Pulmonary artery endothelial cell (primary cell): ENCODE measurements at places on chromosomes 4 and X. TPM values are rescaled to one million over a fixed set of nuclear protein-coding genes. Genes with fewer than 3 reads are reported as not detected.

Gene SPACA5
- not detected in 2 replicates for total RNA-seq

Gene KIF4A
- 13.9 and 26.9 TPM in 2 replicates for total RNA-seq

Gene POF1B
- 0.40 and 0.92 TPM in 2 replicates for total RNA-seq

Gene MAGEB17
- total RNA-seq = not detected in 2 replicates

Gene F11
- total RNA-seq = not detected in 2 replicates

Gene SLC2A9
- 0.92 and 1.1 TPM in 2 replicates for total RNA-seq

Gene EXOC1
- total RNA-seq = 50.2 and 55.4 TPM in 2 replicates

Gene RHOXF2
- total RNA-seq = not detected in 2 replicates
